ENCODE measurements at places on chromosomes 3 and 15.

GRCh38 chr3:102336130-102336529 lies 98.7 kb upstream of the ZPLD1 start:
- DNase-seq = no peak

- DNase-seq = no peak
Measured at GRCh38 chr15:28991236-28992171, 105.7 kb downstream of the APBA2 start.

GRCh38 chr3:152403632-152404066 lies 134.9 kb downstream of the MBNL1 start:
- DNase-seq = no peak

- DNase-seq = no peak
Measured at GRCh38 chr3:14796403-14797077, 22.2 kb upstream of the FGD5 start.

GRCh38 chr3:38371541-38372213 lies 25.1 kb downstream of the XYLB start:
- DNase-seq = no peak

GRCh38 chr3:81778678-81779182 lies 17.3 kb upstream of the GBE1 start:
- no peak for DNase-seq

DNA sequence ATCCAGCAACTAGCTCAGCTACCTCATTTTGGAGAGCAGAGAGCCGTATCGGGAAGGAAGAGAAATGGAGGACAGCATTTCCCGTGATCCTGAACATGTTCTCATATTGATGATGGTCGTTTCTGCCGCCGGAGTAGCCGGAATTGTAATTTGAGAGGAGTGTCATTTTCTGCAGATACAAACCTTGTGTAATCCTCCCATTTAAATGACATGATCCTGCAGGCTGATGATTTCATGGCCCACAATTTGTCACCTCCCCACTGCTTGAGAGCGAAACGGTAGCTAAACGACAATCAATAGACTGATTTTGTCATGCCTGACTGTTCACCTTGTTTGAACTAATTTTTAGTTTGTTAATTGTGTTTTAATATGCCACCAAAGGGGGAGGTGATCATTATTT lies 126.5 kb upstream of the CNTN6 start:
- DNase-seq = no peak
